Adipose tissue (tissue), 3 donors: ENCODE measurements at places on chromosomes 6 and 20. TPM values are rescaled to one million over a fixed set of nuclear protein-coding genes. Genes with fewer than 3 reads are reported as not detected.

RAET1G gene
- polyA plus RNA-seq = not detected

PCMT1 gene
- polyA plus RNA-seq = 45.9 TPM

SNAI1 gene
- polyA plus RNA-seq = 23.4 TPM

OXT gene
- 1.9 TPM for polyA plus RNA-seq

BACH2 gene
- 0.52 TPM for polyA plus RNA-seq

FKBP1A gene
- 111 TPM for polyA plus RNA-seq
